ENCODE measurements at places on chromosomes 12 and 14. TPM values are rescaled to one million over a fixed set of nuclear protein-coding genes. Genes with fewer than 3 reads are reported as not detected.

Gene EIF2S3B
- total RNA-seq = 0.44 TPM

Gene OR4Q2
- not detected for total RNA-seq

Gene GLS2
- not detected for total RNA-seq

Gene DDIT3
- 13.7 TPM for total RNA-seq

Gene ZFHX2
- total RNA-seq = 2.0 TPM

Gene REP15
- total RNA-seq = 4.8 TPM

Gene SCARB1
- total RNA-seq = 125 TPM

Gene EEA1
- total RNA-seq = 37.9 TPM

Gene RERG
- total RNA-seq = not detected

Gene SERPINA10
- total RNA-seq = not detected

Gene TRAFD1
- total RNA-seq = 24.9 TPM

Gene FAM222A
- 1.7 TPM for total RNA-seq

Gene USP44
- 3.1 TPM for total RNA-seq

Gene IGF1
- 0.85 TPM for total RNA-seq

Gene KLRB1
- total RNA-seq = not detected

Gene GYS2
- total RNA-seq = not detected

Gene CLEC4D
- not detected for total RNA-seq

Gene DENND5B
- total RNA-seq = 18.3 TPM

Gene LRTM2
- total RNA-seq = not detected

Gene LTBP2
- total RNA-seq = 264 TPM

Gene DNAH10
- total RNA-seq = not detected

Gene CTSG
- total RNA-seq = not detected

Gene FSCB
- not detected for total RNA-seq

Gene MLXIP
- 65.5 TPM for total RNA-seq

Gene GPR137C
- total RNA-seq = 3.8 TPM

Gene OR4K2
- total RNA-seq = not detected

Gene KLRD1
- 0.13 TPM for total RNA-seq

Gene BICDL1
- not detected for total RNA-seq

Gene KRT72
- not detected for total RNA-seq

Gene OR9K2
- total RNA-seq = not detected

Gene LUM
- total RNA-seq = 1.9 TPM

Gene PCBP2
- total RNA-seq = 948 TPM

Gene ACOT2
- total RNA-seq = 28.8 TPM

Gene AGAP2
- total RNA-seq = 0.24 TPM

Gene RNASE3
- not detected for total RNA-seq

Gene CHURC1
- 44.0 TPM for total RNA-seq

Gene LLPH
- 35.6 TPM for total RNA-seq

Gene RD3L
- total RNA-seq = not detected

Gene CFL2
- 98.1 TPM for total RNA-seq

Gene AMHR2
- not detected for total RNA-seq

Gene DAZAP2
- total RNA-seq = 177 TPM

Gene ESRRB
- total RNA-seq = not detected

Gene RAPGEF3
- total RNA-seq = 53.6 TPM

Gene RDH5
- total RNA-seq = 6.1 TPM

Gene C12orf42
- not detected for total RNA-seq

Gene SIX4
- 4.7 TPM for total RNA-seq

Gene ZCRB1
- total RNA-seq = 52.9 TPM

Gene THAP2
- 4.4 TPM for total RNA-seq

Gene CLMN
- 8.4 TPM for total RNA-seq

Gene KCNMB4
- 2.1 TPM for total RNA-seq

Gene INSM2
- not detected for total RNA-seq
